Activated CD4-positive, alpha-beta memory T cell treated with anti-CD3 and anti-CD28 coated beads for 36 hours (primary cell): ENCODE measurements at places on chromosomes 4 and X.

- no peak for DNase-seq
These were observed 492 bp upstream of the HDAC8 start for GRCh38 chrX:72573158-72573511.

GRCh38 chrX:118325453-118325852 lies 20.5 kb upstream of the WDR44 start:
- DNase-seq, result no peak

DNA sequence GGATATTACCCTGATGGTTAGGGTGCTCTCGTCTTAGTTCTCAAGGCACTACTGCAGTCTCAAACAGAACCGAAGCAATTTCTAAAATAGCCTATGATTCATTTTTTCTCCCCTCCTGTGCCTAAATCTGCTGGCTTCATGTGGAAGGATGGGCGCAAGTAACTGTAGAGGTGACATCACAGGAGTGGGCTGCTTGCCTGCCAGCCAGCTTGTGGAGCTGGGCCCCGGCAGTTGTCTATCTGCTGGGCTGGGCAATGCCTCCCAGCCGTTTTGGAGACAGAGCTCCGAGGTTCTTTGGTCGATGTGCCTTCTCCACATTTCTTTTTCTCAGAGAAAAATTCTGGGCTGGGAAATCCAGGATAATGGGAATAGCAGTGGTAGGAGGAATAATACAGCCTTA lies 34.3 kb upstream of the CITED1 start:
- no peak for DNase-seq

GRCh38 chr4:85127653-85128052 lies 161.2 kb upstream of the WDFY3 start:
- no peak for DNase-seq

DNA sequence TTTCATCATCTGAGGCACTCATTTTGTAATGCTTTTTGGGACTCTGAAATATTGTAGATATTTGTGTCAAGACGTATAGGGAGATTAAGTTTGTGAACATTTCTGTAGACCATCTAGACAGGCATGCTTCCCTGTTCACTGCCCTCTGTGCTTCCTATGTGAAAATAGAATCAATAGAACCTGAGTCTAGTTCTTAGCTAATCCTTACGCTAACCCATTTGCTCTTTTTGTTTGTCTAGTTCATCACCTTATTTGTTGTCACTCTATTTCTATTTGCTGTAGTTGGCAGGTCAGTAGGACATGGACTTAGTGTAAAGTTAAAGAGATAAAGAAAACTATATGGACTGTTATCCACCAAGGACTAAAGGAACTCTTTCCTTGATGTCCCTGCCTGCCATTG lies 1755.2 kb downstream of the C4orf33 start:
- no peak for DNase-seq

DNA sequence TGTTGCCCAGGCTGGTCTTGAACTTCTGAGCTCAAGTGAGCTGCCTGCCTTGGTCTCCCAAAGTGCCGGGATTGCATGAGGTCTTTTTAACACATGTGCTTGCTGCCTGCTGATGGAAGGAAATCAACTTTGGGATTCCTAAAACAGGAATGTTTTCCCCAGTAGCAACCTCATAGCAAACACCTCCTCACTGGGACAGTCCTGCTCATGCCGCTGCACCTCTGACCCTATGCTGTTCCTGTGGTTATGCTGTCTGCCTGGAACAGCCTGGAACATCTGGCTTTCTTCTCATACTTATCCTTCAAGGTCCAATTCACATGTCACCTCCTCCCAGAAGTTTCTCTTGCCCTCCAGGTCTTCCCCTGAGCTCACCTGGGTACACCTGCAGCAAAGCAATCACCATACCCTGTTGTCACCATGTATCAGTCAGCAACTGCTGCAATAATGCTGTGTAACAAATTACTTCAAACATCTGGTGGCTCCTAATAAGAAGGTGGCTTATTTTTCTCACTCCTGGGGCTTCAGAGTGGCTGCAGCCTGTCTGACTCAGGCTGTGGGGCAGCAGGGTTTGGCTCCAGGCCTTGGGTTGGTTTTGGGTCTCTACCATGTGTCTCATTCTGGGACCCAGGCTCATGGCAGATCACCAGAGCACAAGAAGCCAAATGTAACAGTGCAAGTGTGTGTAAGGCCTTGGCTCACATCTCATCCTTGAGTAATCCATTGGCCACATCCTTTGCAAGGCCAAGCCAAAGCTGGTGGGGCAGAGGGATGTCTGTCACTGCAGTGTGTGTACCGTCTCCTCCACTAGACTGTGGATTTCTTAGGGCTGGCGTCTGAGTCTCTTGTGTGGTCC lies 59.4 kb upstream of the SORCS2 start:
- DNase-seq, result no peak

GRCh38 chrX:147174591-147174990 lies 360.0 kb upstream of the CXorf51A start:
- DNase-seq, result no peak

GRCh38 chr4:126954537-126955291 lies 678.0 kb upstream of the INTU start:
- no peak for DNase-seq
